Astrocyte of the hippocampus (primary cell): ENCODE measurements at places on chromosomes 4 and X.

DNA sequence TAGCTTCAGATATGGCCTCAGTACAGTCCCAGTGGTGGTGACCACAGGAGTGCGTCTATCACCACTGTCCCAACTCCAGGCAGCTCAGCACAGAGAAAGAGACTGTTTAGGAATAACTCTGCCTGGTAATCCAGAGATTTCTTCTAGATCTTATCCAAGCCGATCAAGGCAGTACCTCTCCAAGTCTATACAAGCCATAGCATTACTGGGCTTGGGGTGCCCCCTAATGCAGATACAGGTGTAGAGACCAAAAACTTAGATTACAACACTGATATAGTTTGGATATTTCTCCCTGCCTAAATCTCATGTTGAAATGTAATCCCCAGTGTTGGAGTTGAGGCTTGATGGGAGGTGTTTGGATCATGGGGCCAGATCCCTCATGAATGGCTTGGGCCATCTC is 100.9 kb downstream of the PTCHD1 start:
- peak; percentile 4 for DNase-seq

DNA sequence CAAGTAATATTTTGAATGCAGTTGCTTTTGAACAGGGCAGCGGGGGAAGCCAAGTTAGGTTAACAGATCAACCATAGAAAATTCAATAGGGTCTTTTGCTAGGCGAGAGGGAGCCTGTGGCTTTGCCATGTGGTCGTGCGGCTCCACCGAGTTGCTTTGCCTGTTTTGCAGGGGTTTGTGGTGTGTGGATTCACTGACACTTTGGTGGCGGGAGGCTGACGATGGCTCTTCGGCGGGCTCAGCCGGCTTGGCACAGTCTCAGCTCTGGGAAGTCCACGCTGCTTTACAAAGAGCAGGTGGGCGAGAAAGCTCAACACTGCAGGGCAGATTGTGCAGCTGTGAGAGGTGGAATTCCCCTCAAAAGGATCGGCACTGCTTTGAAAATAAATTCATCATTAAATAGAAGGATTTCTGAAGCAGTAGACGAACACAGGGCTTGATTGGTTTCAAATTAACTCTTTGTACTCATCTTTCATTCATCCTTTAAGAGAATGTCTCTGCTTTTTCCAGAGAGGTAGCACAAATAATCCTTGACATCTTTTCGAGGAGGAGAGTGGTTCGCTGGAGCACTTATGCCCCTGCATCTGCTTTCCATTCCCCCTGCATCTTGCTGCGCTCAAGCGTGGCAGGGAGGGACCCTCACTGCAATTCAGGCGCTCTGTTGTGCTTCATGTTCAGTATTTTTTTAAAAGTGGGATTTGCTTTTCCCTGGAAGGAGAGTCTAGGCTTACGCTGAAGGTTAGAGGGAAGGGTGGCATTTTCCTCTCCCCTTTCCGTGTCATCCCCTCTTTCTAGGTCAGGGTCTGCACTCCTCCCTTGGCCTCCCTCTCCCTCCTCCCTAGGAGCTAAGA is 201.8 kb upstream of the LEF1 start:
- DNase-seq = peak; percentile 42

DNA sequence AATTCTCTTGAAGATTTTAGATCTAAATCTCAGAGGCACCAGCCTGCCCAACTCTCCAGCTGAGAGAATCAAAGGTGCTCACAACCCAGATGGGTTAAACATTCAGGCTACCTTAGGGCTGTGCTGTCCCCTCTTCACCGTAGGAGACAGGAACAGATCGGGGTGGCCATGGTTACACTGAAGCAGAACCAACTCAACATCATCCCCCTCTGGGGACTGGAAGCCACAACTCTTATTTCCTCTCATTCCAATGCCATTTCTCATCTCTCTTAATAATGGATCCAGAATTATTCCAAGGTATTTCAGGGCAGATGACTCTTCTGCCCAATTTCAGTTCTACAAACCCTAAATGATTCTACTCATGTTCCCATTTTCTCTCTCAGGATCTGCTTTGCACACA is 109.7 kb downstream of the NKX6-1 start:
- DNase-seq = peak; percentile 26

DNA sequence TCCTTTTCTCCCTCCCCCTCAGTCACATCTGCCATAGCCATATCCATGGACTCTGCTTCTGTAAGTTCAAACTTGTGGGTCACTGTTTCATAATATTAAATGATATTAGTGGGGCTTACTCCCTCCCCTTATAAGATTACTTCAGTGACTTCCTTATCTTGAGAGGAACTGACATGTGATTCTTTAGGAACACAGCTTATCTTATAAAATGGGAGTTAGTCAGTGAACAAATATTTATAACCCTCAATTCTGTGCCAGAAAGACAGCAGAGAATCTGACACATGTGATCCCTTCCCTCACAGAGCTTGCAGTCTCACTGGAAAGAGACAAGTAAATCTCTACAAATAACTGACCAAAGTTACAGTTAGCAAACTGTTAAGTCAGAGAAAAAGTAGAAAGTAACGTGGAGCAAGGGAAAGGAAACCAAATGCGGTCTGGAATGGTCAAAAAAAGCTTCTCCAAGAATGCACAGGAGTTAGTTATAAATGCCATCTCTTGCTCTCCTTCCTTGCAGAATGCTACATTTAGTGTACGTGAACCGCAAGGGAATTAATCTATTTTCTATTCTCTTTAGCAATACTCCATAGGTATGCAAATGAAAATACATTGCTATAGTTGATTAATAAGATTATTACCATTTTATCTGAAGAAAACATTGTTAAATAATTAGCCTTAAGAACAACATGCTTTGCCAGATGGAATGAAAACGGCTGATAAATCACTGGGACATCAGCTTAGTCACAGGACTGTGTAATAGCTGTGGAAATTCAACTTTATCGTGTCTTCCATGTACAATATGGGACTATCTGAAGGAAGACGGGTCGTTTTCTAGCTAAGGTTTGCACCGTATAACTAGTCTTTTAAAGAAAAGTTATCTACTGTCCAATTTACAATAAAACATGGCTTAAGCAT is 29.0 kb downstream of the SGMS2 start:
- DNase-seq = no peak
